ENCODE measurements at places on chromosomes 6 and 20.

- DNase-seq = no peak
Measured at GRCh38 chr6:48184648-48185047, 73.7 kb upstream of the PTCHD4 start.

GRCh38 chr20:11234608-11235007 lies 560.8 kb upstream of the JAG1 start:
- DNase-seq = peak; percentile 13

- no peak for DNase-seq
Measured at GRCh38 chr20:16472045-16472872, 101.0 kb downstream of the KIF16B start.

DNA sequence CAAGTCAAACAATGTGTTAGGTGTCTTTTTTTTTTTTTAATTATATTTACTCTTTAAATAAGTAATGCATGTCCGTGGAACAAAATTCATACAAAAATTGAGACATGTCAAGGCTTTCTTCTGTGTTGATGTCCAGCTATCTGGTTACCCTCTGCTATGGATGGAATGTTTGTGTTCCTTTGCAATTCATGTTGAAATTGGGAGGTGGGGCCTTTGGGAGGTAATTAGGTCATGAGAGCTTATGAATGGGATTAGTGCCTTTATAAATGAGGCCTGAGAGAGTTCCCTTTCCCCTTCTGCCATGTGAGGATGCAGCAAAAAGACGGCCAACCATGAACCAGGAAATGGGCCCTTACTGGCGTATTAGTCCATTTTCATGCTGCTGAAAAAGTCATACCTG lies 83.1 kb upstream of the KCNG1 start:
- DNase-seq = no peak

DNA sequence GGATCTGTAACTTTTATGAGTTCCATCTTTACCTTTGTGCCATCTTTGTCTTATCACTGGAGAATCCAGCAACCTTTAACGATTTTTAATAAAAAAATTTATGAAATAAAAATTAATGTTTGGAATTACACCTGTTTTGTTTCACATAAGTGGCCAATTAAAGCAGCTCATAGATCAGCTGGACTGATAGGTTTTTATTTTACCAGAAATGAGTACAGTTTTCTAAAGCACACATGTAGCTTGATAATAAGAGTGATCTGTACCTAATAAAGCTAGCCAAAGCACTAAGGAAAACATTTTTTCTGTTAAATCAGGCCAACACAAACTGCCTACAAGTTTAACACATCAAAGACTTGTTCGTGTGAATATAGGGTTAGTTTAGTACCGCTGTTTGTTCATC lies 500.1 kb downstream of the CDKAL1 start:
- no peak for DNase-seq

DNA sequence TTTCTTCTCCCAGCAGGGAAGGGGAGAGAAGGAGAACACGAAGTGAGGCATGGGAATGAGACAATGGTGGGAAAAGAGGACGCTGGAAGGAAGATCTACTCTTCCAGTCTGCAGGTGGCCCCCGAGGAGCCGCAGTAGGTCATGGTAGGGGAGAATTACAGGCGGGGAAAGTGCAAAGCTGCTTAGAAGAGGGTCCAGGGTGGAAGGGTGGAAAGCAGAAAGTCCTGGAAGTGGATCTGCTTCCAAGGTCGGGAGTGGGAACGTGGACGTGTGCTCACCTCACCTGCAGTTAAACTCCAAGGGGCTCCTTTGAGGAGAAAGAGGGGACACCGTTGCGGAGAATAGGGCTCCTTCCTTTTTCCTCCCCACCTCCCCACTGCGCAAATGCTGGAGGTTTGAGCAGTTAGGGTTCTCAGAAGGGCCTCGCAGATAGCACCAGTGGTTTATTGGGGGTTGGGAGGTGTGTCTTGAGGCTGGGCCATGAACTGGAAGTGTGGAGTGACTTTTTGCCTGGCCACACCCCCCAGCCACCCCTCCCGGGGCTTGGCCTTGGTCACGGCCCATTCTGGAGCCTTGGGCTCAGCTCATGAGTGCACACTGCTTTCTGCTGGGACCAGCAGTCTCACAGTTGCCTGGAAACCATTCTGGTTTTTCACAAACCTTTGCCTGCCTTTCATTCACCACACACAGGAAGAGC lies 100.4 kb upstream of the MLN start:
- DNase-seq = peak; percentile 55

DNA sequence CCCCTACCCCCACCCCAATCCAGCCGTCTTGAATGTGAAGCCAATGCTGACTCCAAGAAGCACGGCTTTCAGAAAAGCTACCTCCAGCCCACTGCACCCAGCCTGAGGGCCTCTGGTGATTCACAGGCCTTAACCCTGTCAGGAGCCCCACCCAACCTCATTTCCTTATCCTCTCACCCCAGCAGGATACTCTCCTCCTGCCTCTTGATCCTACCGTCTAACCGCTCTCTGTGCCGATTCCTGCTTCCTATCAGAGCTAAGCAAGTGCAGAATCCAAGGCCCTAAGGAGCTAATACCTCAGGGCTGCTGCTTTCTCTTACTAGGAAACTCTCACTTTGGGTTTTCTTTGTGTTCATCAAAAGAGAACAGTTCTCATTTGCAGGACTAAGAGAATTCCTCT lies 47.2 kb downstream of the TRERF1 start:
- no peak for DNase-seq

DNA sequence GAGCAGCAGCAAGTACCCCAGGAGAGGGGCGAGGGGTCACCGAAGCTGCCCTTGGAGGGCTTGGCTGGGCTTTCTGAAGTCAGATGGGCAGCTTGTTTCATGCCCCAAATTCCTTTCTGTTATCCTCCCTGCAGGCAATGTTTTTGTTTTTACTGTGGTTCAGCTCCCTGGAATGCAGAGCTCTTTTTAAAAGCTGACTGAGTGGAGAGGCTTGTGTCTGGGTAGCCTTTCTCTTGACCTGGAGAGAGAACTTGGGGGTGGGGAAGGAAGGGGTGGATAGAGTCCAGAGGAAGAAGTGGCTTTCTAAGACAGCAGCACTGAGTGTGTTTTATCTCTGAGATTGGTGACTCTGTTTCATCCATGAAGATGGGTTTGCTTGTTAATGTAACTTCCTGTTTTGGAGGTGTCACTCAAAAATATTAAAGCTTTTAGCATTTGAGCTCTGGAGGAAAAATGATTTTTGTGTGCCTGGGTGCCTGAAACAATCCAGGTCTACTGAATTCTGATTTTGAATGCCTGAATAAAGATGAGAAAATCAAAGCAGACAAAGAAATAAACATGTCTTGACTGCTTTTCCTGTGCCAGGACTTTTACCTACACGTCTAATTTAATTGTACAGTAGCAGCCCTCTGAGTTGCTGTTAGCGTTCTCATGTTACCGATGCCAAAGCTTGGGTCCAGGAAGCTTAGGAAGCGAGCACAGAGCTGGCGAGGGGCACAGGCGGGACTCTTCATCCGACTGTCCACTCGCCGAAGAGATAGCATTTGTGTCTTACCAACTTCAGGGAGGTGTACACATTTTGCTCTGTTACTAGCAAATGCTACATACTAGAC lies 78.2 kb upstream of the EEF1E1 start:
- no peak for DNase-seq

- DNase-seq = no peak
Measured at GRCh38 chr6:157751547-157752200, 71.4 kb upstream of the SNX9 start.

GRCh38 chr6:282867-283416 lies 9.3 kb upstream of the DUSP22 start:
- peak; percentile 16 for DNase-seq

DNA sequence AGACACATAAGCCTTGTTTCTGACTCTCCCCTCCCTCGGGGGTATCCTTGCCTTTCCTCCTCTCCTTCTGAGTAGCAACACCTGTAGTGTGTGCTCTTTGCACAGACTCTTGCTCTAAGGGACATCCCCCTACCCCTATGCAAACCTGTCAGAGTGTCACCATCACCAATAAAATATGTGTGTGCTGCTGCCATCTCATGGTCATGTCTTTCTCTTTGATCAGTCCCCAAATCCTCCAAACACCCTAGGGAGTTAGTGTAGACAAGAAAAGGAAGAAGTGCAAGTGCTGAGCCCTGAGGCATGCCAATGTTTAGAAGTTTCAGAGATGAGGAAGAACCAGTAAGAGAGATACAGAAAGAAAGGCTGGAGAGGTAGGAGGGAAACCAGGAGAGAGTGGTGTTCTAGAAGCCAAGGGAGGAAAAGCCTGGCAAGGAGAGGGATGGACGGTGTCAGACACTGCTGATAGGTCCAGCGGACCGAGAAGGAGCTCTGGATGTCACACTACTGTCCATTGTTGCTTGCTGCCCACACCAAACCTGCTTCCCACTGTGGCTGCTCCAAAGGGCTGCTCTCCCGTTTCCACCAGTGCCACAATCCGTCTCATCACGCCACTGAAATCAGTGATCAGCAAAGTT lies 16.4 kb downstream of the TRMT6 start:
- peak; percentile 63 for DNase-seq

GRCh38 chr6:163352011-163352685 lies 62.4 kb upstream of the QKI start:
- DNase-seq = no peak

DNA sequence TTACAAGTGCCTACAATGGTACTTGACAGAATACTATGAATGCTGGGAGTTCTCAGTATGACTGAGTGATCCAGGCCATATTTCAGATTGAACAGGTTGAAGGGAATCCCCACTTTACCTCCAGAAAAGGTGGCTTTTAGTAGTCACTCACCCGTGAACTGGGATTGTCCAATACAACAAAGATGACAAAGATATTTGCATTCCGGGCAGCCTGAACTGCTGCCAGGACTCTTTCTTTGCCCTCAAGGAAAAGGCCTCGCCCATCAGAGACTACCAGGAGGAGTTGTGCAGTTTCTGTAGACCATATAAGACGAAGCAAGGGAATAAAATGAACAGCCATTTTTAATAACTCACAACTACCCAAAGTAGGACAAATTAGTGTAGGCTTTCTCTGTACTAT lies 6.3 kb upstream of the LYRM2 start:
- DNase-seq = no peak

Measured in GM10248 (cell line).